WERI-Rb-1 (cell line): ENCODE measurements at places on chromosomes 16 and 17.
A peak's percentile ranks its signal among the peaks of the same experiment; 100 is the strongest.

- no peak for DNase-seq
Measured at GRCh38 chr17:81817758-81818147, 13.8 kb downstream of the GCGR start.

- peak; percentile 71 for DNase-seq
Measured at GRCh38 chr17:75830164-75831031, 13.8 kb downstream of the UNC13D start.

DNA sequence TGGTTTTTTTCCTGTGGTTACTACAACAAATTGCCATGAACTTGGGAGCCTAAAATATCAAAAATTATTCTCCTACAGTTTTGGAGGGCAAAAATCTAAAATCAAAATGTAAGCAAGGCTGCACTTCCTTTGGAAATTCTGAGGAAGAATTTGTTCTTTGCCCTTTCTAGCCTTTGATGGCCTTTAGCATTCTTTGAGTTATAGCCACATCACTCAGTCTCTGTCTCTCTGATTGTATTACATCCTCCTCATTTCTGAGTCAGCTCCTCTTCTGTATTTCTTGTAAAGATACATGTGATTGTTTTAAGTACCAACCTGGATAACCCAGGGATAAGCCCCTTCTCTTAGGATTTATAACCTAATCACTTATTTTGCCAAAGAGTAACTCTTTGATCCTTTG lies 282.0 kb downstream of the BCAS3 start:
- no peak for DNase-seq

DNA sequence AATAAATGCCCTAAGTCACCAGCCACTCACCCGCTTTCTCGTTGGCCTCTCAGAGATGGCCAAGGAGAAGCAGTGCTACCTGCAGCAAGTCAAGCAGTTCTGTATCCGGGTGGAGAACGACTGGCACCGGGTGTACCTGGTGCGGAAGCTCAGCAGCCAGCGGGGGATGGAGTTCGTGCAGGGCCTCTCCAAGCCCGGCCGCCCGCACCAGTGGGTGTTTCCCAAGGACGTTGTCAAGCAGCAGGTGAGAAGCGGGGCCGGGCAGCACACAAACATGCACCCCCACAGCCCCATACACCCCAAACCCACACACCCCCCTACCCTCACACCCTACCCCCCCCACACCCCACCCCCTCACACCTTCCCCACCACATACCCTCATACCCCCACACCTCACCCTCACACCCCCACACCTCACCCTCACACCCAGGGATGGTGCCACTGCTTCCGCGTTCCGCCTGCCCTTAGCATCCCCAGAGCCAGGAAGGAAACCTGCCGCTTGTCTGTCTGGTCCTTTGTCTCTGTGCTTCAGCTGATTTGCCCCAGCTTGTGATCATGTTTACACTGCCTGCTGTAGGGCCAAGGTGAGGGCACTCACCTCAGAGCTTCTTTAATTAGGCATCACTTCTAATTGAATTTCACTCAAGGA lies 41.9 kb upstream of the ENDOV start:
- DNase-seq: no peak

DNA sequence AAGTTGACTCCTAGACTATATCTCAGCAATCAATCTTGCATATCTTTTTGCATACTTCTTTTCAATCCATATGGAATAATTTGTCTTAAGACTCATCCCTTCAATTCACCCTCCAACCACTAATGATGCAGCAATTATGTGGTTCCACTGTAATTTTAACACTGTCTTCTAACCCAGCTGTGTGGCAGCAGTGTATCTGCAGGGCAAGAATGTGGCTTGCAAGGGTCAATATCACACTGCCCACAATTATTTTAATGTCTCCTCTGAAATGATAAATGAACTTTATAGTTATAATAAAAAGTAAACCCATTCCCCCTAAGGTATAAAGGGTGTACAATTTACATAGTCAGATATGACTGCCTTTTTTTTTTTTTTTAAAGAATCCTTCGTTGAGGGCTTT lies 48.6 kb downstream of the FTO start:
- DNase-seq: no peak

- no peak for DNase-seq
Measured at GRCh38 chr16:57530104-57530521, 6.3 kb downstream of the CCDC102A start.

GRCh38 chr16:20303012-20303411 lies 24.3 kb downstream of the GP2 start:
- DNase-seq: no peak

- DNase-seq: no peak
Measured at GRCh38 chr16:48279199-48279598, 31.9 kb upstream of the ABCC11 start.

GRCh38 chr16:3727806-3728381 lies 10.6 kb upstream of the TRAP1 start:
- peak; percentile 39 for DNase-seq

GRCh38 chr16:48963306-48963705 lies 318.3 kb downstream of the CBLN1 start:
- peak; percentile 70 for DNase-seq

- no peak for DNase-seq
Measured at GRCh38 chr17:7045492-7046126, 1.7 kb upstream of the SLC16A11 start.

GRCh38 chr16:11256661-11257130 lies 692 bp upstream of the SOCS1 start:
- DNase-seq: peak; percentile 38

GRCh38 chr16:9545522-9546437 lies 454.3 kb downstream of the HAPSTR1 start:
- no peak for DNase-seq

DNA sequence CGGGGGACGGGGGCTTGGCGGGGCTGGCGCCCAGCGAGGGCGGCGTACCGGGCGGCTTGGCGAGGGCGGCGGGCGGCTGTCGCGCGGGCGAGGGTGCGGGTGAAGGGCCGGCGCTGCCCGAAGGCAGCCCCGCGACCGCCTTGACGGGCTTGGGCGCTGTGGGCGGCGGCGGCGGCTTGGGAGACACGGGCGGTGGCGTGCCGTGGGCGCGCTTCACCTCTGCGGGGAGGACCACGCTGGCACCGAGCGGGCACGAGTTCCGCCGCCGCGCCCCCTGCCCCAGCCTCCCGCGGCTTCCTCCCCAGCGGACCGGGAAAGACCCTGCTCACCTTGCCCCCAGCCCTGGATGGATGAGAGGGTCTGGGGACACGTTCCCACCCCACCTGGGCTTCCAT lies 17.3 kb downstream of the CASKIN1 start:
- no peak for DNase-seq

DNA sequence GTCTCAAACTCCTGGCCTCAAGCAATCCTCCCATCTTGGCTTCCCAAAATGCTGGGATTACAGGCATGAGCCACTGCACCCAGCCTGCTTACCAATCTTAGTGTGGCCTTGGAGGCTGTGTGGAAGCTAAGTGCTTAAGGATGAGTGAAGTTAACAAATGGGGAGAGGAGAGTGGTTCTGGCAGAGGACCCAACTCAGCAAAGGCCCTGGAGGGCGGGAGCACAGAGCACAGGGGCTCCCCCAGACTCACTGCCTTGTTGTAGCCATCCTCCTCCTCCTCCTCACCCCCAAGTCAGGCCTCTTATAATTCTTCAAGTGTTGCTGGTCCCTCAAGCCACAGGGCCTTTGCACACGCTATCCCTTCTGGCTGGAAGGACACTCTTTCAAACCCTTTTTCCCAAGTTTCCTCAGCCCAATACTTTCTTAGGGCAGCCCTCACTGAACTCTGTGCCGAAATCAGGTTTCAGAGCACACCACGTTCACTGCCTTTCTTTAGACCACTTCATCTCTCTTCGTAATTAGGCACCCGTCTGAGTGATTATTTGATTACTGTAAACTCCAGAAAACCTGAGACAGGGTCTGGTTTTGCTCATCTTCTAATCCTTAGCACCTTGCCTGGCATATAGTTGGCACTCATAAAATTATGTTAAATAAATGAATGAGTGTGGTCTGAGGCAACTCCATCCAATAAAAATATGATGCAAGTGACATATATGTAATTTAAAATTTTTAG lies 23.4 kb downstream of the NGFR start:
- DNase-seq: no peak

GRCh38 chr16:80403894-80404293 lies 136.9 kb upstream of the DYNLRB2 start:
- DNase-seq: no peak

GRCh38 chr16:59116744-59117143 lies 382.6 kb upstream of the GOT2 start:
- DNase-seq: no peak

GRCh38 chr16:30456302-30456701 lies 10.6 kb upstream of the SEPHS2 start:
- no peak for DNase-seq

DNA sequence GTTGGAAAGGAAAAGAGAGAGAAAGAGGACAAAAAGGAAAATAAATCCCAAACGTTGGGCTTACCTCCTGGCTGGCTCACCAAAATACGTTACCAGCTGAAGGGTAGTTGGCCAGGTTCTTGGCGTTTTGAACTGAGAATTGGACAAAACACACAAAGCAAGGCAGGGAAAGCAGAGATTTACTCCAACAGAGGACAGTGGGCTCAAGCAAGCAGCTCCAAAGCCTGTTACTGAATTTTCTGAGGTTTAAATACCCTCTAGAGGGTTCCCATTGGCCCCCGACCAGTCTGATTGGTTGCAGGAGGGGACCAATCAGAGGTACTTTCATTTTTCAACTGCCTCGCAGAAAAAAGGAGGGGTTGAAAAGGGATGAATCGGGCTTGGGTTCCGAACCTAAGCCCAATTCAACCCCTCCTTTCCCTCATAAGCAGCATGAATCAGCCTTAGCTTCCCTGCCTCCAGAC lies 55.6 kb upstream of the ALOX12 start:
- no peak for DNase-seq

DNA sequence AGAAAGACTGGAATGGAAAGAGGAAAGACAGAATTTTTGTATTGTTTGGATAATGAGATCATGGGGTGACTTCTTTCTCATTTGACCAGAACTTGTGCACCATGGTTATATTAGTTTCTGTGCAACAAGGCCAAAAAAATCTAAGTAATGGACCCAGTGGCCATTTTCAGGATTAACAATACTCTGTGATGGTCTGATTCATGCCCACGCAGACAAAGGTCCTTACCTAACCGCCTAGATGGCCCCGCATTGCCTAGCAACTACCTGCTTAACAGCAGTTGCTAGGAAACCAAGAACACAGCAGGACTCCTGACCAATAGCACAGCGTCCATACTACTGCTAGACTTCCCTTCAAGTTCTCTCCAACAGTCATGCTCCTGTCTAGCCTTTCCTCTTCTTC lies 22.4 kb downstream of the MIS12 start:
- DNase-seq: peak; percentile 19

DNA sequence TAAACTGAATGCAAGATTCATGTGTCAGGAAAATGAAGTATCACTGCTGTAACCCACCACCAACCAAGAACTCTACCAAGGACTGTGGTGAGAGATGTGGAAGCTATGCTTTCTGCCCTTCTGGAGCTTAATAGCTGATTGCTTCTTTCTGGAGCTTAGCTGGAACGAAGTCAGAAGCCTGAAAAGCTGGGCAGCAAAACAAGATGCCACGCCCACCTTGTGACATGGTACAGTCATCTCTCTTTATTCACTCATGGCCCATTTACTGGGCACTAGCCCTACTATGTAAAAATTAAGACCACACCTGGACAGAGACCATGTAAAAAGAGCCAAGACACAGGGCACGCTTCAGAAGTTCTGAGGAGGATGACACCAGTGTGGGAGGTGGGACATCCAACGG lies 48.1 kb downstream of the TEX2 start:
- no peak for DNase-seq

DNA sequence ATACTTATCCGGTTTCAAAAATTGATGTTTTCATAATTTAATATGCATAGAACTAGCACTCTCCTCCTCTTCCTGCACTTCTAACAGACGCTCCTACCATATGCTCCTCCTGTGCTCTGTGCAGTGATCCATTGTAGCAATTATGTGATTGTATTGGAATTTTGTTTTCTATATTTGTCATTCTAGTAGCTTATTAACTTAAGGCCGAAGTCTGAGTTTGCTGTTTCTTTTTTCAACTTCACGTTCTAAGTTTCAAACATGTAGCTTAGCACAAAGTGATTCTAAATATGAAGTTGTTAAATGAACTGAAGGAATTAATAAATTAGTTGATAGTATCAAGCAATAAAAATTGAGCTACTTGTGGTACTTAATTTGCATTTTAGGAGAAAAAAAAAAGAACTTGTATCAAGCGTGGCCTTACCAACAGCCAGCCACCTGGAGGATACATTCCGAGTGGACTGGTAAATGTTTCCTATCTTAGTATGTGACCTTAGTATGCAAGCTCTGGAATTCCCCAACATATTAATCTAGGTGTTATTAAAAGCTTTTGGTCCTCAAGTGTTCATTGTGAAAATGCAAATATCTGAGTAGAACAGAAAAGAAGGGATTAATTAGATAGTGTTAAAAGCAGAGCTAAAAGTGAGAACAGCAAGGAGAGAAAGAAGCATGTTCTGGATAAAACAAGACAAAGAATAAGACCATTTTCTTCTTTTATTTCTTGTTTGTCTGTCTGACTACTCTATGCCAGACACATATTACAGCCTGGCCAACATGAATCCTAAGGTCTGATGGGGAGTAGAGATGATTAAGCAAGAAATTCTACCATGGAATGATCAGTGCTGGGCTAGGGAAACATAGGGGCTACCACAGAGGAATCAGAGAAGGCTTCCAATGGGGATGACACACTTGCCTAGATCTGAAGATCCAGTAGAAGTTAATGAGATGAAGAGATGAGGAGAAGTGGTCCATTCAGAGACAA lies 290.4 kb upstream of the MON1B start:
- DNase-seq: no peak

- DNase-seq: no peak
Measured at GRCh38 chr16:88464447-88465318, 11.6 kb downstream of the ZFPM1 start.

DNA sequence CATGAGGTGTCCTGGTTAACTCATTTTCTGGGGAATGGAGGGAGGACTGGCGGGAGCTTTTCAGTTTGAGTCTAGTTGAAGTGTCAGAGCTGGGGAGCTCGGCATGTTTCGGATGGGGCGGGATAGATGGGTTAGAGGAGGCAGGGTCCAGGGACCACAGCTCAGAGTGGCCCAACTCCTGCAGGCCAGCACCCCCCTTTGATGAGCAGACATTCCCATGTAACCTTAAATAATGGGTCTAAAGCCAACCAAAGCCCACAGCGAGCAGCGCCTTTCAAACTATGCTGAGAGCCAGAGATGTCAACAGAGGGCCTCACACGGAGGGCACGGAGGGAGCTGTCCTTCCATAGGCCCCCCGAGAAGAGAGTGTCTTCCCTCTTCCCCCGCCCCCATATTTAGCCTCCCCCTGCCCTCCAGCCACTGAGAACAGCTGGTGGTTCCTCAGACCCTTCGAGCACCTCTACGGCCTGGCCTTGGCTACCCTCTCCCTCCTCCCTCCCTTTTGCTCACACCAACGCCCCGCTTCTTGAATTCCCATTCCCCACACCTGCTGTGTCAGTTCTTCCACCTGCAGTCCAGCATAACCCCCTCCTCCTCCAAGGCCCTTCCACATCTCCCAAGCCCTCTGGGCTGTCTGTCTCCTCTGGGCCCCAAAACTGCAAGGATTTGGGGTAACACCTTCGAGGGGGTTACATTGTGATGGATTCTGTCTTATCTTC lies 21.8 kb downstream of the RAB11FIP4 start:
- DNase-seq: no peak
